ENCODE measurements at places on chromosomes 7 and 10. TPM values are rescaled to one million over a fixed set of nuclear protein-coding genes. Genes with fewer than 3 reads are reported as not detected.

DNA sequence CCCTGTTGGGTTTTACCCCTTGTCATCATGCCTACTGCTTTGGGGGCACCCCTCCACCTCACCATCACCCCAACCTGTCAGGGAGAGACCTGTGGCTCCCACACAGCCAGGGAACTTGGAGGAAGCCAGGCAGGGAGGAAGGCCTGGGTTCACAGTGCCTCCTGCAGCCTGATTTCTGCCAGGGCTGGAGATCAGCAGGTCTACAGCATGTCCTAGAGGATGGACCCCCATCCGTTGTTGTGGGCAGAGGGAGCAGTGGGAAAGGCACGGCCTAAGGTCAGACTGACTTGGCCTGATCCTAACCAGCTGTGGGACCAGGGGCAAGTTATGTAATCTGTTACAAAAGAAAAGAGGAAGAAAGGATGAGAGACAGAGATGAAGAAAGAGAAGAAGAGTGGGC, 28.2 kb downstream of the ZCCHC24 start:
- no peak overlapping the region for H3K4me3 ChIP-seq
- H3K27ac ChIP-seq, result no peak overlapping the region
- H3K4me1 ChIP-seq, result peaks cover 40% of the 10 kb centered on the region
- H3K36me3 ChIP-seq, result peaks cover 43% of the 10 kb centered on the region
- DNase-seq, result no peak

LFNG gene
- total RNA-seq, result 10.0 TPM

DNA sequence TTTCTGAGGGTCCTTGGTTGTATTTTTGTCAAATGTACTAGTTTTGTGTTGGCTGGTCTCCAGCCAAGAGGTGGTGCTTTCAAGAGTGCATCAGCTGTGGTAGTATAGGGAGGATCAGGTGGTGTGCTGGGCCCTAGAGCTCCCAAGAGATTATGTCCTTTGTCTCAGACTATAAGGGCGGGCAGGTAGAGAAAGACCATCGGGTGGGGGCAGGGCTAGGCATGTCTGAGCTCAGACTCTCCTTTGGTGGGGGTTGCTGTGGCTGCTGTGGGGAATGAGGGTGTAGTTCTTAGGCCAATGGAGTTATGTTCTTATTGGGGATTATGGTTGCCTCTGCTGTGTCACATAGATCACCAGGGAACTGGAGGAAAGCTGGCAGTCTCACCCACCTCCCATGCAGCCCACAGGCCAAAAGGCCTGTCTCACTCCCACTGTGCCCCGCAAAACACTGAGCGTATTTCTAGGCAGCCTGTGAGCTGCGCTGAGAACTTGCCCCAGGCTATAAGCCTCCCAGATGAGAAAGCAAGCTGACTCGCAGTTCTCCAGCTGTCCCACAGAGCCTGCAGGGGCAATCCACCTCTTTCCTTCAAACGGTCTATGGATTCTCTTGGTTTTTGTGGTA, 1066.7 kb downstream of the GRM8 start:
- no peak overlapping the region for H3K27ac ChIP-seq
- no peaks in the 10 kb centered on the region for H3K4me1 ChIP-seq
- no peak for DNase-seq
- no peaks in the 10 kb centered on the region for H3K27me3 ChIP-seq
- no peak overlapping the region for H3K4me3 ChIP-seq

CHST3 gene
- total RNA-seq, result 12.0 TPM

C10orf95 gene
- not detected for total RNA-seq

AGAP5 gene
- 3.6 TPM for total RNA-seq

DNA sequence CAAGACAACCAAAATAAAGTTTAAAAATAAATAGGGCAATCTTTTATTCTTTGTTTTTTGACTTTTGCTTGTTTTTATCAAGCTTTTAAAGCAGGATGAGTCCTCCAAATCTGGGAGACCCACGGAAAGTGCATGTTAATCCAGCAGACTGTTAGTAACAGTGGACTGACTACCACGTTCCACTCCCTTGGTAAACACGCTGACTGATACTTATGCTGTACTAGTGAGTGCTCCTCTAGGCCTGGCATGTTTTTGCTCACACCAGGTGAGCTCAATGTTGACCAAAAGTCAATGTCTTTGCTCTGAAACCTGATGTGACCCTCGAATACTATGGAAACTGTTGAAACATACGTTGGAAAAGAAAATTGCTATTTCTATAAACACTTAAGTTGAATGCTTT, 88.4 kb downstream of the KIAA1549 start:
- H3K27me3 ChIP-seq, result no peaks in the 10 kb centered on the region
- no peak overlapping the region for H3K27ac ChIP-seq
- H3K4me3 ChIP-seq, result no peak overlapping the region
- H3K4me1 ChIP-seq, result no peaks in the 10 kb centered on the region
- DNase-seq, result no peak

DNA sequence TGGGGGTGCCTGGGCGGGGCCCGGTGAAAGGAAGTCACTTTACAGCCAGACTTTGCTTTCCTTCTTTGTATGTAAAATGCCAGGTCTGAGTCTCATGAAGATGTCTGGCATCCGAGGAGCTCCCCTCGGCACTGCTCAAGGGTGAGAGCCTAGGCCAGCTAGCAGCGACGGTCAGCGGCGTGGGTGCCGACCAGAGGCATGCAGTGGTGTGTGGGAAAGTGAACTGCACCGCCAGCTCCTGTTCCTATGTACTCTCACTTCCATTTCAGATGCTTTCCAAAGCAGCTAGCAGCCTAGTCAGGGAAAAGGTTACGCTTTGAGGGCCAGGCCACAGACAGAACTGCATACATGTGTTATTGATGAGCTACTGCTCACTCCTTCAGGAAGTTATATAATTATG, 172.8 kb downstream of the ZMYND11 start:
- H3K27ac ChIP-seq, result no peak overlapping the region
- H3K27me3 ChIP-seq, result no peaks in the 10 kb centered on the region
- no peak for DNase-seq
- peaks cover 36% of the 10 kb centered on the region for H3K36me3 ChIP-seq
- H3K4me1 ChIP-seq, result no peaks in the 10 kb centered on the region
- no peak overlapping the region for H3K4me3 ChIP-seq

GRCh38 chr7:120867932-120868331, 10.0 kb upstream of the TSPAN12 start:
- peaks cover 23% of the 10 kb centered on the region for H3K4me1 ChIP-seq
- no peak overlapping the region for H3K27ac ChIP-seq
- no peak overlapping the region for H3K4me3 ChIP-seq
- H3K36me3 ChIP-seq, result no peaks in the 10 kb centered on the region

DNA sequence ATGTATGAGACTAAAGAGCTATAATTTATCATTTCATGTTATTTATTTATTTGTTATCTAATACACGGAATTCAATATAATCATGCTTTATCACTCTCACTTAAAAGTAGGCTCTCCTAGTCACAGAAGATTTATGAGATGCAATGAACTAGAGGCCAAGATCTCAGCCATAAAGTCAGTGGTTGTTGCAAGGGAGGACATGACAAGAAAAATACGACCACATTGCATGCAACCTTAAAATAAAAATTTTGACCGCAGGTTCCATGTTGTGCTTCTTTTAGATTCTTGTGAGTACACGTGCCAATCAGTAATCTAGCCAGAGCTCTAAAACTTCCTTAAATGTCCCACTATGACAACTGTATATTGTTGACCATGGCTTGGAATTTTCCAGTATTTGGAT, 75.9 kb upstream of the SP8 start:
- no peak overlapping the region for H3K27ac ChIP-seq
- DNase-seq, result no peak
- H3K4me1 ChIP-seq, result no peaks in the 10 kb centered on the region
- H3K36me3 ChIP-seq, result no peaks in the 10 kb centered on the region
- H3K4me3 ChIP-seq, result no peak overlapping the region
- H3K27me3 ChIP-seq, result no peaks in the 10 kb centered on the region

- no peaks in the 10 kb centered on the region for H3K4me1 ChIP-seq
- H3K27me3 ChIP-seq, result peaks cover 25% of the 10 kb centered on the region
- H3K27ac ChIP-seq, result no peak overlapping the region
- no peak overlapping the region for H3K4me3 ChIP-seq
- no peaks in the 10 kb centered on the region for H3K36me3 ChIP-seq
These were observed 73.3 kb upstream of the NFE2L3 start for GRCh38 chr7:26078437-26079336.

DNA sequence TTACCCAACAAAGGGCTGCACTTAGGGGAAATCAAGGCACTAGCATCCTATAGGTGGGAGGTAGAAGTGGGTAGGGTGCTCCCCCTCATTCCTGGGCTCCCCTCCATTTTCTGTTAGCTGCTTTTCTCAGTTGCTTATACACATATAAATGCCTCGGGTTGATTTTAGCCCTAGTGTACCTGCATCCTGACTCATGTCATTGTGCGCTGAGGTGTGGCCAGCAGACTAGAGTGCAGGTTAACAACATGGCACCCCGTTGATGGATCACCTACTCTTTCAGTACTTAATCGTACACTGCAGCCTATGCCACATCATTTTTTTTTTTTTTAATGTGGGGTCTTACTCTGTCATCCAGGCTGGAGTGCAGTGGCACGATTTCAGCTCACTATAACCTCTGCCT, 144.0 kb upstream of the ITGB1 start:
- no peak overlapping the region for H3K27ac ChIP-seq
- H3K27me3 ChIP-seq, result no peaks in the 10 kb centered on the region
- H3K4me1 ChIP-seq, result no peaks in the 10 kb centered on the region
- no peak overlapping the region for H3K4me3 ChIP-seq

ZNF425 gene
- 1.1 TPM for total RNA-seq

GRCh38 chr10:1141261-1141660, 85.1 kb downstream of the WDR37 start:
- H3K27me3 ChIP-seq, result no peaks in the 10 kb centered on the region
- H3K4me3 ChIP-seq, result no peak overlapping the region
- no peak overlapping the region for H3K27ac ChIP-seq
- H3K4me1 ChIP-seq, result no peaks in the 10 kb centered on the region
- no peak for DNase-seq

ADAMTS14 gene
- 1.1 TPM for total RNA-seq

- DNase-seq, result no peak
- peaks cover 46% of the 10 kb centered on the region for H3K4me1 ChIP-seq
- H3K36me3 ChIP-seq, result no peaks in the 10 kb centered on the region
- H3K4me3 ChIP-seq, result no peak overlapping the region
- no peaks in the 10 kb centered on the region for H3K27me3 ChIP-seq
- peak overlapping the region; percentile 8 for H3K27ac ChIP-seq
These were observed 21.7 kb upstream of the PCGF5 start for GRCh38 chr10:91198781-91199180.

GRCh38 chr10:110989016-110989415, 69.6 kb downstream of the SHOC2 start:
- H3K4me3 ChIP-seq, result no peak overlapping the region
- no peaks in the 10 kb centered on the region for H3K27me3 ChIP-seq
- DNase-seq, result no peak
- H3K4me1 ChIP-seq, result no peaks in the 10 kb centered on the region
- H3K27ac ChIP-seq, result no peak overlapping the region

MUC12 gene
- not detected for total RNA-seq

HTR5A gene
- total RNA-seq, result not detected

GRCh38 chr7:64908358-64908757, 5.3 kb downstream of the ZNF273 start:
- no peaks in the 10 kb centered on the region for H3K4me1 ChIP-seq
- H3K27ac ChIP-seq, result no peak overlapping the region
- no peak overlapping the region for H3K4me3 ChIP-seq

RNF148 gene
- total RNA-seq, result 0.40 TPM

DNA sequence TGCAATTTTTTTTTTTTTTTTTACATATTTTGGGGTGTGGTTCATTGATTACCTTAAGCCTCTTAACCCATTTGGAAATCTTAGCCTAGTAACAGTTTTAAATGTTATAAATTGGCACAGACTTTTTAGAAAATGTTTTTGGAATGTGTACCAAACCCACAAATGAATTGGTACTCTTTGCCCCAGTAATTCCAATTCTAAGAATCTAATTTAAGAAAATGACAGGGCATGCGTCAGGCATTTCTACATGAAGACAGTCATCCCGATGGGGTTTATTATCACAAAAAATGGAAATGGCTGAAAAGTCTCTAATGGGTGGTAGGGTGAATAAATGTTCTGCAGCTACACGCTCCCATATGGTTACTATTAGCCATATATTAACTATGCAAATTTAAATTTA, 54.9 kb downstream of the ITIH5 start:
- no peaks in the 10 kb centered on the region for H3K36me3 ChIP-seq
- no peak overlapping the region for H3K4me3 ChIP-seq

GRCh38 chr7:139695588-139695987, 82.2 kb downstream of the HIPK2 start:
- no peak overlapping the region for H3K27ac ChIP-seq
- H3K4me3 ChIP-seq, result no peak overlapping the region
- H3K4me1 ChIP-seq, result peaks cover 28% of the 10 kb centered on the region
- DNase-seq, result no peak
- no peaks in the 10 kb centered on the region for H3K36me3 ChIP-seq

- H3K27me3 ChIP-seq, result no peaks in the 10 kb centered on the region
- H3K27ac ChIP-seq, result no peak overlapping the region
- H3K36me3 ChIP-seq, result no peaks in the 10 kb centered on the region
- no peak for DNase-seq
- no peaks in the 10 kb centered on the region for H3K4me1 ChIP-seq
These were observed 8.2 kb upstream of the ACTA2 start for GRCh38 chr10:88960802-88961201.

EVX1 gene
- not detected for total RNA-seq

ZC3HAV1L gene
- 3.7 TPM for total RNA-seq

C7orf33 gene
- total RNA-seq, result not detected

CEP55 gene
- 0.25 TPM for total RNA-seq

ELN gene
- total RNA-seq, result 58.4 TPM

GRCh38 chr10:124076148-124076733, 17.2 kb downstream of the CHST15 start:
- H3K4me3 ChIP-seq, result no peak overlapping the region
- H3K27ac ChIP-seq, result no peak overlapping the region
- DNase-seq, result no peak
- peaks cover 15% of the 10 kb centered on the region for H3K4me1 ChIP-seq
- no peaks in the 10 kb centered on the region for H3K27me3 ChIP-seq

GRCh38 chr7:128863433-128863989, 855 bp downstream of the ATP6V1F start:
- peak overlapping the region; percentile 73 for H3K27ac ChIP-seq
- DNase-seq, result no peak
- H3K4me3 ChIP-seq, result peak overlapping the region; percentile 39
- no peaks in the 10 kb centered on the region for H3K27me3 ChIP-seq

DNA sequence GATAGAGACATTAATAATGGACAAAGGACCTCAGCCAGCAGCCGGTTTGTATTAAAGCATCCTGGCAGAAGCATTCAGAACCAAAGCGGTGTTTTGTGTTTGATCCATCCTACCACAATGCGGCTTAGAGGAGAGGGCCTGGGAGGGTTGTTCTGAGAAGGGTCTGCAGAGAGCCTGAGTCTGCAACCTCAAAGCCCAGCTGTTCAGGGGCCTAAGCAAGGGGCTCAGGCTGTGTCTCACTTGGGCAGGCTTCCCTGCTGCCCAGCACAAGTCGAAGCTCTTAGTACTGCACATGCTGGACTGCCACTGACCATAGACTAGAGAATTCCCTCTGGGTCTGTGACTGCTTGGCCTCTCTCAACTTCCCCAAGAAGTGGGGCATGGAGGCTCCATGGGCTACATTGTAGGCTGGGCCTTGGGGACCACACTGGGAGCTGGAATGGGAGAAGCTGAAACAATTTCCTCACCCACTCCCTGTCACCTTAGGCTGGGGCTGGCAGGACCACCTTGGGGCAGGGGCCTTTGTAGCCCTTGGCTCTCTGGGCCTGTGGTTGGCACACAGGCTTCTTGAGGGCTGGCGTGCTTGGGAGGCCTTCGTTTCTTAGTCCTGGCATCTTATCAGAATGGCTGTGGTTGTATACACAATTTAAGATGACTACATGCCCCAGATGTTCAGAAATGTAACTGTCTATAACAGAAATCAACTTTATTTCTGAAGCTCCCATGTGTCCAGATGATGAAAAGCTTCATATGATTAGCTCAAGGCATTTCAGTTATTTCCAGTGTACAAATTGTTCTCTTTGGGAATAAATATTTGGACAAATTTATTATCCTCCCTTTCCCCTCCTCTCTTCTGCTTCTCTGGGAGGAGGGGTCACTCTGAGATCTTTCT, 44.5 kb downstream of the LRRC18 start:
- no peak for DNase-seq
- H3K4me1 ChIP-seq, result peaks cover 1% of the 10 kb centered on the region
- H3K36me3 ChIP-seq, result no peaks in the 10 kb centered on the region
- H3K27ac ChIP-seq, result no peak overlapping the region
- no peak overlapping the region for H3K4me3 ChIP-seq
